ENCODE measurements at places on chromosomes 2 and 18. TPM values are rescaled to one million over a fixed set of nuclear protein-coding genes. Genes with fewer than 3 reads are reported as not detected.

Gene ESPNL
- total RNA-seq = 1.4 TPM

DNA sequence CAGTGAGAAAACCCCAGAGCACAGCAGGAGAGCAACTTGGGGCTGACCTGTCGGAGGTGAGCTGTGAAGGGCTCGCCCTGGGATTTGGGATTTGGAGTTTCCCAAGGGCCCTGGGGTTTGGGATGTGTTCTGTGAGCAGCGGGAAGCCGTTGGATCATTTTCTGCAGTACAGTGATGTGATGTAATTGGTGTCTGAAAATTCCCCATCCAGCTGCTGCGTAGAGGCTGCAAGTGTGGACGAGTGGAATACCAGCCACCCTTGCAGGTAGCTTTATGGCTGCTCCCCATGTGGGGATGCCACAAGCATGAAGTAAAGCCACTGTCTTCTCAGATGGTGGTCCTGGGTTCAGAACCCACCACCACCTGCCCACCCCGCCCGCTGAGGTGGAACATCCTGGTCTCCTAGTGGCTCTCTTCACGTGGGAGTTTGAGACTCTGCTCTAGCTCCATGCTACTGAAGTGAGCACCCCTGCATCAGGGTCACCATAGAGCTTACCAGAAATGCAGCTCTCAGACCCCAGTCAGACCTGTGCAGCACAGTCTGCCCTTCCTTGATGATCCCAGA is 15.0 kb downstream of the IMPA2 start:
- H3K4me3 ChIP-seq = no peak overlapping the region
- H3K27ac ChIP-seq = no peak overlapping the region
- H3K36me3 ChIP-seq = peaks cover 2% of the 10 kb centered on the region
- peaks cover 11% of the 10 kb centered on the region for H3K4me1 ChIP-seq
- H3K27me3 ChIP-seq = no peaks in the 10 kb centered on the region

- H3K4me1 ChIP-seq = peaks cover 10% of the 10 kb centered on the region
- DNase-seq = peak; percentile 45
- peaks cover 3% of the 10 kb centered on the region for H3K36me3 ChIP-seq
These were observed 2.1 kb downstream of the PDIA6 start for GRCh38 chr2:10810202-10811161.

GRCh38 chr2:239378021-239378917 is 22.6 kb downstream of the HDAC4 start:
- DNase-seq = no peak
- H3K27me3 ChIP-seq = no peaks in the 10 kb centered on the region
- no peak overlapping the region for H3K4me3 ChIP-seq
- peaks cover 28% of the 10 kb centered on the region for H3K36me3 ChIP-seq

Gene EIF2B4
- 47.9 TPM for total RNA-seq

Gene MPP4
- 11.1 TPM for total RNA-seq

- DNase-seq = no peak
- no peaks in the 10 kb centered on the region for H3K27me3 ChIP-seq
- 0 out of 2 replicates have a peak, but pooled peaks cover 1% of the 10 kb centered on the region for H3K36me3 ChIP-seq
- H3K27ac ChIP-seq = no peak overlapping the region
- no peak overlapping the region for H3K4me3 ChIP-seq
These were observed 277.4 kb downstream of the TNS1 start for GRCh38 chr2:217725409-217725808.

- no peak overlapping the region for H3K27ac ChIP-seq
- H3K36me3 ChIP-seq = peaks cover 5% of the 10 kb centered on the region
- no peaks in the 10 kb centered on the region for H3K27me3 ChIP-seq
- H3K4me1 ChIP-seq = peaks cover 8% of the 10 kb centered on the region
- peak; percentile 76 for DNase-seq
These were observed 21.3 kb downstream of the WDSUB1 start for GRCh38 chr2:159265171-159265576.

Gene MEP1B
- not detected for total RNA-seq
